ENCODE measurements at places on chromosomes 7 and 10.

DNA sequence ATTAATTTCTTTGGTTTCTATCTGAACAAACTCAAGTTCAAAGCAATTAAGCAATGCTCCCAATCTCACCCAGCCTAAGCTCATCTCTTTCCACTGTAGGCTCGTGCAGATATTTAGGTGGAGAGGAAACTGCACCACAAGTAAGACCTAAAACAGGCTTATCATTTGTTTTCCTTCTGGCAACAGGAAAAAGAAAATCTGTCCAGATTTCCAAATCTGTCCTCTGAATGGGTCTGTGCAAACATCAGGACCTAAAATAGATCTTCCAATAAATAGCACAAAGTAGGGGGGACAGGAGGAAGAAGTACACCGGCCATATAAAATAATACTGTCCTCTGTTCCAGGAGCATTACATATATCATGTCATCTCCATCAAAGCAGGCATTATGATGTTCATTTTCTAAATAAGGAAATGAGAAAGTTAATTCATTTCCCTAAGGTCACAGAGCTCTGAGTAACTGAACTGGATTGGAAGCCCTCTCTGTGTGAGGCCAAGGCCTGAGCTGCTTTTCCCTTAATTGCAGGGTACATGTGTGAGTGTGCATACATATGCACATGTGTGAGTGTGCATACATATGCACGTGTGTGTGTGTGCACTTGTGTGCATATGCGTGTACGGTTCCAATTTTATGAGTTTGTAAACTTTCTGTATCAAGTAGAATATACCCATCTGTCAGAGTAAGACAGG is 92.8 kb upstream of the PARD3 start:
- DNase-seq: no peak

- no peak for DNase-seq
Measured at GRCh38 chr10:56622335-56622973, 261.4 kb upstream of the ZWINT start.

- no peak for DNase-seq
Measured at GRCh38 chr7:80347173-80347572, 164.7 kb downstream of the GNAT3 start.

DNA sequence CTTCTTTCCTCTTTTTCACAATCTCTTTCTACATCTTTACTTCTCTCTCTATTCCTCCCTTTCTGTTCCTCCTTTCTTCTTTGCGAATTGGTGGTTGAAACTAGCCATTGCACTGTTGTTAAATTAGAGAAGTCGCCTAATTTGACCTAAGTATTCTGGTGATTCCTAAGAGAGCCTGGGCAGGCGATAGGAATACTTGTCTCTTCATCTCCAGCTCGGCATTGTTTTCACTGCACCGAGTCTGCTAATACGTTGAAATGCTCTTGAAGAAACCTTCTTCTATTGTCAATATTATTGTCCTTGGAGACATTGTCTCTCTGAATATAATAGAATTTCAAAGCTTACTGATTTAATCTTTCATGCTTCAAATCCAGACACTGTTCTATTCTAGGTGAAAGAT is 31.7 kb downstream of the KCND2 start:
- no peak for DNase-seq

DNA sequence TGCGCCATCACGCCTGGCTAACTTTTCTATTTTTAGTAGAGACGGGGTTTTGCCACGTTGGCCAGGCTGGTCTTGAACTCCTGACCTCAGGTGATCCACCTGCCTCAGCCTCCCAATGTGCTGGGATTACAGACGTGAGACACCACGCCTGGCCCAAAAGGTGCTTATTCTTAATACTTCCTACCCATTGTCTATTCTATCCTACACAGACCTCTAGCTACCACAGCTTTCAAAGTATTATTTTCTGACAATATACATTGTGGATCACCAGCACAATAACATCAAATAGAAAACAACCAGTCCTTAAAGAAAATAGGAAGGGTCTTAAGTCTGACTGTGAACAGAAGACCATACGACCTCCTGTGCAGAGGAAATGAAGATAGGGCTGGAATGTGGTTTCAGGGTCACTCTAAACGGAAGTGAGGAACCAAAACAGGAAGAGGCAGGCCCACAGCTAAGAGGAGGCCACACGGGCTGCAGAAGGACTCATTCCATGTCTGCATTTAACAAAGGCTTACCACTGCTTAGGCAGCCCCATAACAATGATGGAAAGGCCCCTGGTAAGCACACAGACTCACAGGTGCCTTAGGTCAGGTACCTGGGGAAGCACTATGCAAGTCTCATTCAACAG is 115.2 kb downstream of the ZFAND4 start:
- no peak for DNase-seq

DNA sequence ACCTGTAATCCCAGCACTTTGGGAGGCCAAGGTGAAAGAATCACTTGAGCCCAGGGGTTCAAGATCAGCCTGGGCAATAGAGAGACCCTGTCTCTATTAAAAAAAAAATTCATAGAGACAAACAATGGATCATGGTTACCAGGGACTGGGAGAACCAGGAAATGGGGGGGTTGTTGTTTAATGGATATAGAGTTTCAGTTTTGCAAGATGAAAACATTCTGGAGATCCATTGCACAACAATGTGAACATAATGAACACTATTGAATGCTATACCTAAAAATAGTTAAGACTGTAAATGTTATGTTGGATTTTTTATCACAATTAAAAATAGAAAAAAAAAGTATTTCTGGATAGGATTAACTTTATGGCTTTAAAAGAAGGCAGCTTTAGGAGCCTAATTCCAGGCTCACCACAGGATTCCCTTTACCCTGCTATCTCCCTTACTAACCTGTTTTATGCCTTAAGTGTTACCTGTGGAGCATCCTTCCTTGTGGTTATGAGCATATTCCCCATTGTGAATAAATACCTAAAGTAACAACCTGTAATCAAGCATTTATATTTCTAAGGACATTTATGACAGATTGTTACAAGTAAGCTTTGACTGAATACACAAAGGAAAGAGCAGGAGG is 45.1 kb upstream of the SGCE start:
- no peak for DNase-seq

GRCh38 chr10:101155896-101156295 is 24.8 kb downstream of the TLX1 start:
- no peak for DNase-seq

Data from WTC11 (cell line).